ENCODE measurements at places on chromosomes 13 and 19. TPM values are rescaled to one million over a fixed set of nuclear protein-coding genes. Genes with fewer than 3 reads are reported as not detected.

The ADGRL1 gene
- 4.8 TPM for total RNA-seq

The VSTM2B gene
- total RNA-seq: not detected

The GAPDHS gene
- not detected for total RNA-seq

The CACNA1A gene
- total RNA-seq: 9.1 TPM

The LRRC8E gene
- 7.8 TPM for total RNA-seq

The ZSCAN4 gene
- not detected for total RNA-seq

The KLK1 gene
- not detected for total RNA-seq

The LRRC63 gene
- not detected for total RNA-seq

The C2CD4C gene
- not detected for total RNA-seq

The LGI4 gene
- total RNA-seq: not detected

The DCT gene
- 0.13 TPM for total RNA-seq

The ZFP82 gene
- 12.4 TPM for total RNA-seq

The NLRP5 gene
- not detected for total RNA-seq

The CYP2A7 gene
- not detected for total RNA-seq

The RGCC gene
- 2.1 TPM for total RNA-seq

The ZNF575 gene
- total RNA-seq: 0.26 TPM

The COX7A1 gene
- total RNA-seq: 13.7 TPM

The GDF15 gene
- 31.0 TPM for total RNA-seq

The METTL21C gene
- total RNA-seq: 0.11 TPM

The FBN3 gene
- not detected for total RNA-seq

The MRPS31 gene
- total RNA-seq: 19.2 TPM

The NCR1 gene
- not detected for total RNA-seq

The CFAP97D2 gene
- total RNA-seq: not detected

The CEACAM3 gene
- not detected for total RNA-seq

The COL4A2 gene
- 79.6 TPM for total RNA-seq

The TMEM59L gene
- 0.65 TPM for total RNA-seq

The GZMM gene
- not detected for total RNA-seq

The FOSB gene
- 0.39 TPM for total RNA-seq

The C1QTNF9 gene
- total RNA-seq: not detected

The ZNF610 gene
- total RNA-seq: 3.7 TPM

The DDX39A gene
- 41.5 TPM for total RNA-seq

The EBI3 gene
- total RNA-seq: not detected

The CARM1 gene
- total RNA-seq: 38.8 TPM

The PGLYRP2 gene
- not detected for total RNA-seq

The SLC25A41 gene
- total RNA-seq: 0.11 TPM

The ETHE1 gene
- total RNA-seq: 41.0 TPM

The OR7D2 gene
- total RNA-seq: not detected

The ZNF880 gene
- total RNA-seq: 32.1 TPM

The CEACAM4 gene
- not detected for total RNA-seq

The KIRREL2 gene
- under 0.01 TPM for total RNA-seq

The CDC42EP5 gene
- total RNA-seq: 26.3 TPM

The KCNN4 gene
- 3.9 TPM for total RNA-seq

The PRR20E gene
- total RNA-seq: not detected

The ACER1 gene
- total RNA-seq: not detected

The KBTBD6 gene
- total RNA-seq: 11.0 TPM

The KIR3DL2 gene
- not detected for total RNA-seq

The PDX1 gene
- total RNA-seq: not detected

The SCEL gene
- not detected for total RNA-seq

The ZNF813 gene
- total RNA-seq: 4.9 TPM

The GNG7 gene
- total RNA-seq: 0.76 TPM

The FPR1 gene
- total RNA-seq: not detected

All from articular chondrocyte of knee joint (primary cell).